ENCODE measurements at places on chromosomes 5 and 9. TPM values are rescaled to one million over a fixed set of nuclear protein-coding genes. Genes with fewer than 3 reads are reported as not detected.
A peak's percentile ranks its signal among the peaks of the same experiment; 100 is the strongest.

DNA sequence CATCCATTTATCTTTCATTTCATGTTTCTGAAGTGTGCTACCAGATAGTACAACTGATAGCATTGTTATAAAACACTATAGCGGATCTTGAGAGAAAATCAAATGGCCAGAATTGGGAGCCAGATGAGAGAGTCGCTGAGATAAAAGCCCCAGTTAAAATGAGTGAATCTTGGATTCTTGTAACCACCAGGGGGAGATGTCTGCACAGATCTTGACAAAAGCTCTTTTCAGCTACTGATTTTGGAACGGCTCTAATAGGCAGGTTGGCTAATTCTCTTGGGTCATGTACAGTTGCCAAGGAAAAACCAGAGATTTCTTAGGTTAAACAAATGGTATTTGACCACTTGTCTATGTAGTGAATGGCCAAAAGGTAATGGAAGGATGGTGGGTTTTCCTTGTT lies 21.7 kb downstream of the F2RL2 start:
- DNase-seq: peak; percentile 89
- no peaks in the 10 kb centered on the region for H3K27me3 ChIP-seq
- H3K4me1 ChIP-seq: no peaks in the 10 kb centered on the region
- H3K27ac ChIP-seq: no peak overlapping the region
- no peaks in the 10 kb centered on the region for H3K36me3 ChIP-seq

- no peaks in the 10 kb centered on the region for H3K36me3 ChIP-seq
- DNase-seq: peak; percentile 2
- H3K27ac ChIP-seq: no peak overlapping the region
- no peaks in the 10 kb centered on the region for H3K27me3 ChIP-seq
Measured at GRCh38 chr9:118595719-118596305, 773.4 kb downstream of the BRINP1 start.

DNA sequence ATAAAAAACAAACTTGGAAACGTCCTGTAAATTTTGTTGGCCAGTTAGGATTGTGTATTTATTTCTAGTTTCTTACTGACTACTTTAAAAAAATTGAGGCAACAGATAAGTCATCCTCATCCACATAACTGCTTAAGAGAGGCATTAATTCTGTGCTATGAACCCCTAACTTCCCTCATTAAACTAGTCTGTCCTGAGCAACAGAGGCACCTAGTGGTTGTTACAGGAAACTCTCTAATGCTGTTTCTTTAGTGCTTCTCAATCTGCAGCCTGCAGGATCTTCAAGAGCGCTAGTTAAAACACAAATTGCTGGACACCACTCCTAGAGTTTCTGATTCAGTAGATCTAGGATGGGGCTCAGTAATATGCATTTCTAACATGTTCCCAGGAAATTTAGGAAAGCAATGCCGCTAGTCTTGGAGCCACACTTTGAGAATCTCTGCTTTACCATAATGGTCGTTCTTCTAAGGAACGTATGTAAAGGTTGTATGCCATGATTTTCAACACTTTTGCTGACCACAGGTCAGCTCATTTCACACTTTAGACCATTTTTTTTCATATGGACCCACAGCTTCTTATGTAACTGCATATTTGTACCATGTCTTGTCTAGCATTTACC lies 410.1 kb upstream of the SMARCA2 start:
- no peak overlapping the region for H3K4me3 ChIP-seq
- peak; percentile 62 for DNase-seq
- no peaks in the 10 kb centered on the region for H3K36me3 ChIP-seq

DNA sequence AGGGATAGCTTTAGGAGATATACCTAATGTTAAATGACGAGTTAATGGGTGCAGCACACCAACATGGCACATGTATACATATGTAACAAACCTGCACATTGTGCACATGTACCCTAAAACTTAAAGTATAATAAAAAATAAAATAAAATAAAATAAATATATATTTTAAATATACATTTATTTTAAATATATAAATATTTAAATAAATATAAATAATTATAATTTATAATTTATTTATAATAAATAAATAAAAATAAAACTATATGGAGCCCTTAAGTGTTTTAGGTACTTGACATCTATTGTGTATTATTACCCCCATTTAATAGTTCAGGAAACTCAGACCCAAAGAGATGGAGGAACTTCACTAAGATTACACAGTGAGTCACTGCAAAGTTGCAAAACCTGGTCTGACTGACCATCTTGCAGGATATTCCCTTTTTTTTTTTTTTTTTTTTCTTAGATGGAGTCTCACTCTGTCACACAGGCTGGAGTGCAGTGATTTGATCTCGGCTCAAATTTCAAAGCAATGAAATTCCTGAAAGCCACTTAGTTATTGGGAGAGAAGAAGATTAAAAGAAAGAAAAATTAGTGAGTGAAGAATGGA lies 5.8 kb upstream of the C5orf52 start:
- no peaks in the 10 kb centered on the region for H3K4me1 ChIP-seq
- H3K27me3 ChIP-seq: peaks cover 5% of the 10 kb centered on the region
- no peak overlapping the region for H3K4me3 ChIP-seq
- H3K27ac ChIP-seq: no peak overlapping the region
- DNase-seq: peak; percentile 88

The CTXN3 gene
- not detected for polyA plus RNA-seq
